ENCODE measurements at places on chromosomes 7 and 10.

DNA sequence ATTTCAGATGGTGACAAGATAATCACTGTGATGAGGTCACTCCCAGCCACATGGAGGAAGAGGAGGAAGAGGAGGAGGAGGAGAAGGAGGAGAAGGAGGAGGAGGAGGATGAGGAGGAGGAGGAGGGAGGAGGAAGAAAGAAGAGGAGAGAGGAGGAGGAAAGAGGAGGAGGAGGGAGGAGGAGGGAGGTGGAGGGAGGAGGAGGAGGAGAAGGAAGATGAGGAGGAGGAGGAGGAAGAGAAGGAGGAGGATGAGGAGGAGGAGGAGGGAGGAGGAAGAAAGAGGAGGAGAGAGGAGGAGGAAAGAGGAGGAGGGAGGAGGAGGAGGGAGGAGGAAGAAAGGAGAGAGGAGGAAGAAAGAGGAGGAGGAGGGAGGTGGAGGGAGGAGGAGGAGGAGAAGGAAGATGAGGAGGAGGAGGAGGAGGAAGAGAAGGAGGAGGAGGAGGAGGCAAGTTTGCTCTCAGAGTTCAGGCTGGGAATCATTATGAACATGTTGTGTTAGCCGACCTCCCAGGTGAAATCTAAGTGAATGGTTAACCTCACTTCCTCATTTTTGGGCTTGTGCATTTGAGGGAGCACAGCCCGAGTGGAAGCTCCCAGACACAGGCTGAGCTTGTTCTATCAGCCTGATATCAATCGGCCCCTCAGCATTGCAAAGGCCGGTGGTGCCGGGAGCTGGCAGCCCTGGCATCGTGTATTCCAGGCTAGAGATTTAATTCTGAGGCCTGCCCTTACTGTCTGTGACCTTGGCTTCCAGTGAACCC is 236.2 kb upstream of the PITRM1 start:
- no peak for DNase-seq

GRCh38 chr10:79258894-79259293 is 88.4 kb upstream of the PPIF start:
- DNase-seq: no peak

GRCh38 chr7:7595451-7595850 is 28.8 kb downstream of the MIOS start:
- DNase-seq: no peak

- DNase-seq: no peak
These were observed 261.8 kb upstream of the RNF32 start for GRCh38 chr7:156378806-156379205.

DNA sequence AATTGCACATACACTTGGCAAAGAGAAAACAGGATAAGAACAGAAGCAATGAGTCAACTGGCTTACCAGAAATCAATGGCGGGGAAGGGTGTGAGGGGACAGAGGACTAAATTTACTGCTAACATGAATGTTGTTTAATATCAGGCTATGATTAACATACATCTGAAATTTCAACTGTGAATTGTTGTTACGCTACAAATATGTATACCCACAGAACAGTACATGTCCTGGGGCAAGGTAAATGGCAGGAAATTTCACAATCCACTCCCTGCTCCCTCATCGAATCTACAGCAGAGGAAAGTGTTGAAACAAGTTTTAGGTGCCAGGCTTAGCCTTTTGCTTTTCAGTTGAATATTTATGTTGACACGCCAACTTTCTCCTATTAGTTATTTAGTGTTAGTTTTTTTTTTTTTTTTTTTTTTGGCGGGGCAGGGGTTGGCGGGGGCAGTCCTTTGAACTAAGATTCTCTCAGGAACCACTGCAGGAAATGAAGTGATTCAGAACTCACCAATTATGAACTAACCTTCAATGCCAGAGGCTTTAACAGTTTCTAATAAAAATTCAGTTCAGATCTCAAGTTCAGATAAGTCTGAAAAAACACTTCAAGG is 99.0 kb downstream of the UBE2H start:
- DNase-seq: no peak
